Pulmonary artery endothelial cell (primary cell): ENCODE measurements at places on chromosomes 6 and 20. TPM values are rescaled to one million over a fixed set of nuclear protein-coding genes. Genes with fewer than 3 reads are reported as not detected.

- DNase-seq: no peak
Measured at GRCh38 chr6:39496456-39496855, 174.0 kb upstream of the KCNK16 start.

- DNase-seq: no peak
Measured at GRCh38 chr6:130780122-130780521, 47.1 kb upstream of the SMLR1 start.

DNA sequence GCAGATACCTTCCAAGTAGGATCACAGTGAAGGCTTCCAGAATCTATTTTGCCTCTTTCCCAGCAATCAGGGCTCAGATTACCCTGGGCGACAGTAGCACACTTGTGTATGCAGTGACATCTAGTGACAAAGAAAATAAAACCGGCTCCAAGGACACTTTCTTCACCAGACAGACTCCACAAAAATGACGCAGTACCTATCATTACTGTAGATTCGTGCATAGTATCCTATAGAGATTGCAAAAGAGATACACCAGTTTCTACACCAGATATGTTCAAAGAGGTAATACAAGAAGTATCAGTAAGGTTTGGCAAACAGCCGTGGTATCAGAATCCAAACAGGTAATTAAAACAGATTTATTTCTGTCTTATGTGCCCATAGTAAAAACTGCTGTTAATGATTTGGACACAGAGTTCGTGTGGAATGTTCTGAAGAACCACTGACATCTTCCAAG lies 600.4 kb upstream of the JAG1 start:
- DNase-seq: peak; percentile 32

- no peak for DNase-seq
Measured at GRCh38 chr6:36309900-36310299, 26.8 kb downstream of the BNIP5 start.

DNA sequence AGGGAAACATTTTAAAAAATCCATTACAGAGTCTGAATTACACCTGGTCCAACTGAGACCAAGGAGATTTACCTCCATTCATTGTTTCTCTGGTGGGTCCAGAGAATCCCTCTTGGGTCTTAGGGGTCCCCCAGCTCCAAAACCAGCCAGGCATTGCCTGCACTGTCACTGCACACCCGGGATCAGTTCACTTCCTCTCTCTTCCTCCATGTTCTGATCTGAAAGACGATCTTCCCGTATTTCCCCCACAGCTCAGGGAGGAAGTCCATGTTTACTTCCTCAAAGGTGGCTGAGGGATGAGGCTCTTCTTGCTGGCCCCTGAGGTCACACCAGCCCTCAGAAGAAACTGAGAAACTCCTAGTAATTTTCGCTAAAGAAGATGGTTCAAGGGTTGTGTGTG lies 159.7 kb downstream of the BMP7 start:
- DNase-seq: no peak

DNA sequence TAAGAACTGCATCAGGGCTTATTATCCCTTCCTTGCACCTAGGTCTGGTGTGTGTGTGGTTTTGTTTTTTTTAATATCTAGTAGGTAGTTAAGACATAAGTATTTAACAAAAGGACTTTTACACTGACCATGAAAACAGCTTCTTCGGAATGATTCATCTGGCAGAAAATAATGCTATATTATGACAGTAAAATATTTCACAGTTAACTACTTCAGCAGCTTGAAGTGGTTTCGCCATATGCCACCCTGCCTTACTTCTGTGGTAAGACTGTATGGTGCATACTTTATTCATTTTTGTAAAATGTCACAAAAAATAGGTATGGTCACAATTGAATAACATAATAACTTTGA lies 858 bp upstream of the PTPRK start:
- no peak for DNase-seq

DNA sequence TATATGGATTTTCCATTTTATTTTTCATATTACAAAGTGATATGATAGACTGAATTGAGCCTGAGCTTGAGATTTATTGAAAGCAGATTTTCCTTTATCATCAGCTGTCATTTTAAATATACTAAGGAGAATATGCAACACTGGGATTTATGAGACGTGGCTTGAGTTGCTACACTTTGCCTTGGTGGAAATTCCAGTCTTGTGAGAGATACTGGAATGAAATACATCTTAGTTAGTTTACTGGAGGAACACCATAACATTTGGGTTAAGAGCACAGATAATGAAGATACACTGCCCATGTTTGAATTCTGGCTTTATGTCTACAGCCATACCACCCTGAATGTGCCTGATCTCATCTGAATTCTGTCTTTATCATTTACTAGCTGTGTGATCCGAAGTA lies 86.5 kb upstream of the IFNGR1 start:
- no peak for DNase-seq

- no peak for DNase-seq
Measured at GRCh38 chr6:169556758-169557548, 144.9 kb downstream of the WDR27 start.

DNA sequence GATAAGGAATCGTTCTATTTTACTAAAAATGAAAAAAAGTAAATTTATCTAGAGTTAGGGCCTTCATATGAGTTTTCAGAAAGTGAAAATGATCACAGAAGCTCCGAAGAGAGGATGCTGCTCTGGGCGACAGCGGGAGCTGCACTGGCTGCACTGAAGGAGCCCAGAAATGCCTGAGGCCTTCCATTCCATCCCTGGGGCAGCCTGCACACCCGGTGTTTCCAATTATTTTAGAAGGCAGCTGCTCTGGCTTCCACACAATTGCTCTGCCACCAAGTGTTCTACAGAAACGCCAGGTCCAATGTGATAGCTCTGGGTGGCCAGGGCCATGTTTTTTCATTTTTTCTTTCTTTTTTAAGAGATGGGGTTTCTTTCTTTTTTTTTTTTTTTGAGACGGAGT lies 3.6 kb downstream of the DTNBP1 start:
- DNase-seq: no peak

DNA sequence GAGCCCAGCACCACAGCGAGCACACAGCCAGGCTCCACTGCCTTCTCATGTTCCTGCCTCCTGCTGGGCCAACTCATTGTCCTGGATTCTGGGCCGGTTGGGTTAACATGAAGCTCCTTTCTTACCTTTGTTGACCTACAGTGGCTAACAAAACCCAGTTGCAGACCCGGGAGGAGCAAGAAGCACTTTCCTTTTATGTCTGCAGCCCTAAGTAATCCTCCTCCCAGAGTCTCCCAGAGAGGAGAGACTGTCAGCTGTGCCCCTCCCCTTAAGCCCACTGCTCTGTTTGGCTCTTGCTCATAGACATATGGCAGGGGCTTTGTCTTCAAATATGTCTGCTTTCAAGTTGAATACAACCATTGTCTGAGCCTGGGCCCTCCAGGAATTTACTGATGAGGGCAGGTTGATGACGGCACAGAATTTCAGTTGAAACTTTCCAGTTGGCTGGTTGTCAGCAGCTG lies 55.2 kb downstream of the PSMB1 start:
- DNase-seq: no peak

DNA sequence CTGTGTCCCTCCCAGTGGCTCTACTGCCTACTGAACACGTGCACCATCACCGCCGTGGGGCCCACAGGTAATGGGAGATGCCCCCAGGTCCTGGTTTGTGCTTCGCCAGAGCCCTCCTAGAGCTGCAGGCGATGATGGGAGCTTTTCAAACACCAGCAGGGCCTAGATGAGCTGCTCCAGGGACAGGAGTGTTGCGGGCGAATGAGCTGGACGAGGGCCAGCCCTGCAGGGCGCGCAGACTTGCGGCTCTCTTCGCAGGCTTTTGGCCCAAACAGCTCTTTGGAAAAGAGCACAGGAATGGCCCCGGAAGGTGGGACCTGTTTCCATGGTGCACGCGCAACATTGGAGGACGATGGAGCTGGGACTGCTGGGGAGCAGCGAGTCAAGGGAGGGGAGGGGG lies 409.3 kb upstream of the SULF2 start:
- no peak for DNase-seq

- DNase-seq: no peak
Measured at GRCh38 chr6:52681416-52681815, 10.5 kb downstream of the TMEM14A start.

GRCh38 chr20:50203951-50204937 lies 13.6 kb downstream of the CEBPB start:
- DNase-seq: no peak

- no peak for DNase-seq
Measured at GRCh38 chr20:40925829-40926510, 102.7 kb upstream of the TOP1 start.

- DNase-seq: no peak
Measured at GRCh38 chr6:112235956-112236355, 18.4 kb downstream of the LAMA4 start.

DNA sequence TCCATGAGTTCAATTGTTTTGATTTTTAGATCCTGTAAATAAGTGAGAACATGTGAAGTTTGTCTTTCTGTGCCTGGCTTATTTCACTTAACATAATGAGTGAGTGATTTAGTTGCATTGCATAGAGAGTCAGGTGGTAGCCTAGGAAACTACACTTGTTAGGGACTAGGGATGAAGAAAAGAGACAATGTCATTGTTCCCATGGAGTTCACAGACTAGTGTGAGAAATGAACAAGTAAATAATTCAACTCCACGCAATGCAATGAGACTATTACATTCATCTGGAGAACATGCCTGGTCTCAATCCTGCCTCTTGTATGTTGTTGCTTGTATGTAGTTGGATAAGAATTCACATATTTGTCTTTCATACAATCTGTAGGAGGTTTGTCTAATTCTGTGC lies 76.3 kb upstream of the B3GAT2 start:
- DNase-seq: no peak

DNA sequence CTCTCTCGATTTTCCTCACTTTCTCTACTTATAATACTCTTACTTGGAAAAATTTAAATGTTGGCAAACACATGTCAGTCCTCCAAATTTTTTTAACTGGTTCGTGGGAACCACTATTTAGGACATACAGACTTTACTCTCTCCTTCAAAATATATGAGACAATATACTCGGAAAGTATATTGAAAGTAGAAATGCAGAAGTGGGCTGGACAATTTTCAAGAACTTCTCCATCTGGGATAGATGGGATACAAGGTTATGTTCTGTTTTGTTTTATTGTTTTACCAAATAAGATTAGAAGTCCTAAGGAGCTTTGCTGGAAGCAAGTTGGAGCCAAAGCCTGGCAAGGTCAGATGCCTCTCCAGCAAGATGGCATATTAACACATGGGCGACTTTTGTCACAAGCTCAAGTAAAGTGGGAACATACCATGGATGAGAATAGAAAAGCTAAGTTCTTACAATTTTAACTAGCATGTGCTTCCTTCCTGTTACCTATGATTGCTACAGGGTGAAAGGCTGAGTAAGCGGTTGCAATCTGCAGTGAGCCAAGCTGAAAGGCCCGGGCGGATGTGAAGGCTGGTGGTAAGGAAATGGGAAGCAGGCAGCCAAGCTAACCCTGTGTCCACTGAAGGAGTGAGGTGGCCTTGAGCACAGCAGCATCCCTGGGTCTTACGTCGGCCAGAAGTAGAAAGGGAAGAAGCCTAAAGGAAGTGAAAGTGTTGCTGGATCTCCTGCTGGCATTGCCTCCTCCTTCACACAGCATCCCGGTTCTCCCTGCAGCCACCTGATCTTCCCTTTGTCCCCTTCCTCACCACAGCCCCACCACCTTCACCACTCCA lies 7.1 kb downstream of the MAP3K5 start:
- DNase-seq: peak; percentile 71

DNA sequence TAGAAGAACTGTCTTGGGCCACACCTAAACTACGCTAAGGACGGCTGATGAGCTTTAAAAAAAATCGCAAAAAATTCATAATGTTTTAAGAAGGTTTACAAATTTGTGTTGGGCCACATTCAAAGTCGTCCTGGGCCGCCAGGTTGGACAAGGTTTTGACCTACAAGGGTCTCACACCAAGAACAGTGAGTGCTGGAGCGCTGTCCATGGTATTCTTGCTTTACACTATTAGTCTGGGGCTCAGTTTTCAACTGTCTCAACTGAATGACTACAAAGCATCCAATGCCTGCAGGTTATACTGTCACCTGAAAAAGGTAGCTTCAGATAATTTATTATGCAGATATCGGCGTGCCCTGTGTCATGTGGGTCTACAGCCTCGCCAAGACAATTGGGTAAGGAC lies 3.7 kb upstream of the FAXC start:
- no peak for DNase-seq

DNA sequence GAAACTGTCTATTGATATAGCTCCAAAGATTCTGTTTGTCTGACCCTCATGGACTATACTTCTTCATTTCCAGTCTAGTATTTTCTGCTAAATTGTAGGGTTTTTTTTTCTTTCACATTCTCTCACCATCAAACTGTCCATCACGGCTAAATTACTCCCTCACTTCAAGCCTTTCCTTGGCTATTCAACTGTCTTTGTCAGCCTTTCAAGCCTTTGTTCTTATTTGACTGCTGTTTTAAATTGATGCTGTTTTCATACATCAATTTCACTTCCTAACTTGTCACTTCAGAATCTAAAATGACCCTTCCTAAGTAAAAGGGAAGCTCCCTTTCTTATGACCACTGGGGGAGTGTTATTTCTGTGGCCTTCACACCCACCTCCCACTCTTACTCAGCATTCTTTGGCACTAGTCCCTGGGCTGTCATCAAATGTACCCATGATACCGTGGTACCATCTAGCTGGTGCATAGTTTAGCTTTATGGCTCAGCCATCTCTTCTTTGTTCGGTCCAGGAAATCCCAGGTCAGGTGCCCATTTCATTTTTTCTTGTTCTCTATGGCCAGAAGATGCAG lies 8.6 kb downstream of the GJA1 start:
- no peak for DNase-seq

Gene ZNF391
- total RNA-seq: 0.20 and 0.71 TPM in 2 replicates

Gene TAGAP
- total RNA-seq: not detected in 2 replicates

Gene CDSN
- total RNA-seq: not detected in 2 replicates

Gene HCRTR2
- total RNA-seq: not detected in 2 replicates

Gene TP53INP2
- 3.4 TPM in 2 replicates for total RNA-seq

Gene LY6G6C
- total RNA-seq: not detected in 2 replicates

Gene ESR1
- 0.04 and 0.13 TPM in 2 replicates for total RNA-seq

Gene SERPINB1
- 29.0 and 50.8 TPM in 2 replicates for total RNA-seq
